ENCODE measurements at places on chromosomes 6 and 20.

- no peak for DNase-seq
These were observed 19.4 kb downstream of the PTPRK start for GRCh38 chr6:128500749-128501600.

DNA sequence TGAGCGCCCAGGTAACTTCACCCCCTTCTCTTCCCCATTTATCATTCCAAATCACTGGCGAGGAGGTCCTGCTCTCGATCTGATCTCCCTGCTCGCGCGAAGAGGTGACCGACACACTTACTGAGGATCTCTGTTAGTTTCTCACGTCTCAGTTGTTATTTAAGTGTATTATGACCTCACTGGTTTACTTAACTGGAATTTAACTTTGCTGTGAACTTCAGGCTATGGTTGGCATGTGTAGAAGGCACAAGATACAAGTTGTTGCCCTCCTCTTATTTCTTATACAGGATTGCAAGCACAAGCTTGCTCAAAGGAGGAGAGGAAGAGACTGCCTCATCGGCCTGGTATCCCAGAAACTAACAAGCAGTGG, 1.2 kb downstream of the RNF217 start:
- DNase-seq: no peak

GRCh38 chr6:138030872-138031271, 76.3 kb downstream of the PERP start:
- no peak for DNase-seq

DNA sequence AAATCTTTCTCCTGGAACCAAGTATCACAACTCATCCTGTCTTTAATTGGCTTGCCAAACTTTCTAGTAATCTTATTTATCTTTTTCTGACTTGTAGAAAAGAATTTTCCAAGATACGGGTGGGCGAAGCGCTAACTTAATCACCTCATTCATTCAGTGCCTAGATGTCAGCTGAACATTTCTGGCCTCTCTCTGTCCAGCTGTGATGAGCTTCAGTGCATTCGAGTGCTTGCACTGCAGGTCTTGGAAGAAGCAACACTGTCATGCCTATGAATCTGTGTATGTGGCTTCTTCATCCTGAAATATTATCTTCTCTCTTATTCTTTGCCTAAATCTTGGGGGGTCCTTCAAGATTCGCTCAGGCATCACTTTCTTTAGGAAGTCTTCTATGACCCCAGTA, 16.3 kb upstream of the ENPP1 start:
- DNase-seq: no peak

DNA sequence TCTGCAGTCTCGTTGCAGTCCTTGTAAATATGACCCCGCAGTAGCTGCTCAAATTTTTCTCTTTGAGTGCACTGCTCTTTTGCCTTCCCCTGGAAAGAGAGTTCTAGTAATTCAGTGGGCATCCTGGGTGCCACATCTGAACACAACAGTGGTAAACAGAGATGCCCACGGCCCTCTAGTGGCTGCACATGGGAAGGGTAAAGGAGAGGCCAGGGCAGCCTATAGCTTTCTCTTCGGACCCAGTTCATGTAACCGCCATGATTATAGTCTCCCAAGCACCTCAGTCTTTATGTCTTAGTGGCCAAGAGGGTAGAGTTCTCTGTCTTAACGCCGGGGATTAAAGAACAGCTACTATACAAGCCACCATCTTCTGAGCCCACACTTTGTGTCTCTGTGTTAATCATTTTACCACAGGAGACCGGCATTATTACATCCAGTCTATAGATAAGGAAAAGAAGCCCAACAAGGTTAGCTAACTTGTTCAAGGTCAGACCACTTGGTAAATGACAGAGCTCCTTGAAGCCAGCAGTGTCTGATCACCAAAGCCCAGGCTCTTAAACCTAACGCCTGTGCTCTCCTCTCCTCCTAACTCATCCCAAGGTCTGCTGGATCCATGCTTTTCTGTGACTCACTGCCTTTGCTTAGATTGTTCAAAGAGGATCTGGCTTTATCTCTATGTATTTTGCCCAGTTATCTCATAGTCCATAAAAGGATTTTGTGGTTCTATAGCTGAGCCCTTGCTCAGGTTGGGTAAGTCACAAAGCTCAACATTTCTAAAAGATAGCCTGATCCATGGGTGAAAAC, 81.8 kb downstream of the ISM1 start:
- no peak for DNase-seq

- peak; percentile 73 for DNase-seq
These were observed 3.1 kb upstream of the CEBPB start for GRCh38 chr20:50187403-50188051.

GRCh38 chr6:46097366-46097765, 32.4 kb upstream of the ENPP4 start:
- no peak for DNase-seq

DNA sequence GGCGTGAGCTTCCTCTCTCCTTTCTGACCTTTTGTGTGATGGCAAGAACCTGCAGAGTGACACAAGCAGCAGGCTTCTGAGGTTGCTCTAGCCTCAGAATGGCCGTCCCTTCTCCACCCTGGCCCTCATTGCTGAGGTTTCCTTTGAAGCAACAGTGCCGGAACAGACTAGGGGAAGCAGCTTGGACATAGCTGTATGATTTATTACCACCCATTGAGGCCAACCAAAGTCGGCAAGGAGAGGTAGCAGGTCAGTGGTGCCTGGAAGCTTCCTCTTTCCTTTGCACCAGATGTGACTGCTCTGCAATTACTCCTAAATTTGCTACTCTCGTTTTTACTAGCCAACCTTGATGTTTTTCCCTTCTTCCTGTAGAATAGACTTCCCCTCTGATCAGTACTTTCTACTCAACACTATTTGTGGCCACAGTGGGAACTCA, 31.4 kb downstream of the PTPN1 start:
- DNase-seq: no peak

- DNase-seq: no peak
These were observed 124.5 kb downstream of the HIVEP2 start for GRCh38 chr6:142820338-142821051.

GRCh38 chr20:59923514-59923913, 9.9 kb downstream of the SYCP2 start:
- no peak for DNase-seq

- no peak for DNase-seq
These were observed 19.1 kb downstream of the TRAF3IP2 start for GRCh38 chr6:111586554-111586953.

DNA sequence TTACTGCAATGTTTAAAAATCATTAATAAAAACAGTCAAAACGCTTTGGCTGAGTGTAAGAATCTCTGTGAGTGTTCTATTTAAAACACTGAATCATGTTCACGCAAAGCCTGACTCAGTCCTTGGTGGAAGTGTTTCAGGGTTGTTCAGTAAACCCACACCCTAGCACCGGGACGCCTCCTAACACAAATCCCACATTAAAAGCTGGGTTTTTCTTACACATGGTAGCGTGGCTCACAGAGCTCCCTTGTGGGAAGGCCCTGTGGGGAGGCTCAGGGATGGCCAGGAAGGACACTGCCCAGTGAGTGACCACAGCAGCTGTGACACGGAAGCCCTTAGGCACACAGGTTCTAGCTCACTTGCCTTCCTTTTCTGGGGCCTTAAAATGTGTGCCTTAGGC, 80.2 kb downstream of the GMPR start:
- DNase-seq: no peak

DNA sequence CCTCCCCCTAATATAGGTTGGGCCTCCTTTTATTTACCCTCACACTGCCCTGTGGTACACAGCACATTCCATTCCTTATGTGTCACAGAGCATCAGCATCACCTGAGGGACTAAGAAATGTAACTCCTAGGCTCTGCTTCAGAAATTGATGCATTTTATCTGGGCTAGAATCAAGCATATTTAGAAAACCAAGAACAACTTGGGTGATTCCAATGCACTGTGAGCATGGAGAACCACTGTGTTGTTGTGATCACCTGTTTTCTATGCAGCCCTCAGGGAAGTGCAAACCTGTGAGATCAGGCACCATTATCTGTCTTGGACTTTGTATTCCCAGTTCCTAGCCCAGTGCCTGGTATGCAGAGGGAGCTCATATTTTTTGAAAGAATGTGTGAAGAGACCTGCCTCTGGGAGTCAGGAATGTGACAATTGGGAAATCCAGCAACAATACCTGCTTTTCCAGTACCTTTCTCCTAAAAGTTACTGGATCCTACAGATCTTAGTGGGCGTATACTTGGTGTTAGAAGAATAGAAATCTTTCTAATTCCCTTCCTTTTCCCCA, 7.0 kb downstream of the KAT14 start:
- DNase-seq: no peak

GRCh38 chr6:143766185-143766553, 77.0 kb upstream of the LTV1 start:
- DNase-seq: no peak

DNA sequence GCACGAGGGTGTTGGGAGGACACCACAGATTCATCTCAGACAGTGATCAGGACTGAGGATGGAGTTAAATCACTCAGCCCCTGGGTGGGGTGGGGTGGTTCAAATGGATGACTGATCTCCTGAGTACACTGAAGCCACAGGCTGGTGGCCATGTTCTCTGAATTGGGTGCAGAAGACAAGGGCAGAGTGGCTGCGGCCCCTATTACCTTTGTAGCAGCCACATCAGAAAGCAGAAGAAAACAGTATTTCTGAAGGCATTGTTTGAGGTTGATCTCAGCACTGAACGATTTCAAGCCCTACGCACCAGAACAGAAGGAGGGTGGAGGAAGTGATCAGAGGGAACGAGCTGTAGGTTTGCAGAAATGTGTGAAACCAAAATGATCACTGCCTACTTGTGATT, 71.6 kb downstream of the SH3BGRL2 start:
- DNase-seq: no peak

- DNase-seq: peak; percentile 51
These were observed 698 bp downstream of the FAM210B start for GRCh38 chr20:56359212-56360132.

DNA sequence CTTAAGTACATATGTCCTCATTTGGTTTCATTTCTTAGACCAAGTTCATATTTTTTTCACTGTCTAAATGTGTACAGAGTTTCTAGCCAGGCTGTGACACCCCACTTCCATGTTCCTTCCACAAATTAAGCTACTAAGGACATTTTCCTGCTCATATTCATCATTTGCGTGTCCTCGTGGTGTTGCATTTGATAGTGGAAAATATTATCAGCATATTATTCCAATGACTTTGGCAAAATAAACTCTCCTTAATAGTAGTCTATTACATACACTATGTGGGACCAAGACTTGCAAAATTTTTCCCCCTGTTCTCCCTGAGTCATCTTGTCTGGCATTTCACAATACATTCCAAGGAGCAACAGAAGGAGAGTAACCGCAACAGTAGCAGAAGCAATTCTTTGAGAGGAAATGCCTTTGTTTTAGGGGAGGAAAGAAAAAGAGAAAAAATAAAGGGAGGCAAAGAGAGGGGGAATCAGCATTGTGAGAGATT, 599.2 kb downstream of the COL12A1 start:
- no peak for DNase-seq

- no peak for DNase-seq
These were observed 475 bp downstream of the OR2B6 start for GRCh38 chr6:27957516-27957915.

GRCh38 chr20:2084703-2085102, 16.9 kb upstream of the STK35 start:
- DNase-seq: no peak

DNA sequence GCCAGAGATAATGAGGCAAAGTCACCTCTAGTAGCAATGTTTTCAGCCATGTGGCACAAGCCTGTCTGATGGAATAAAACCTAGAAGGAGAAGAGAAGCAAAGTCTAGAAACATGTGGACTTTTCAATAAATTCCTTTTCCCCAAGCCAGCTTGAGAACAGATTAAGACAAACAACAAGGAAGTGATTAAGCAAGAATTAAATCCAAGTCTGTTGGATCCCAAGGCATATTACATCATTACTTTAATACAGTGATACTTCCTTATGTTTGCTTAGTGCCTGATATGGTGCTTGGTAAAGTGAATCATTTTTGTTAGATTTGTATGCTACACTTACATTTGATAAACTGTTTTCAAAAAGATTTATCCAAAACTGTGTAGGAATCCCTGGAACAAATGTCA, 260.3 kb upstream of the FAM83B start:
- DNase-seq: no peak

- no peak for DNase-seq
These were observed 1.1 kb downstream of the HSF2 start for GRCh38 chr6:122400462-122401089.

DNA sequence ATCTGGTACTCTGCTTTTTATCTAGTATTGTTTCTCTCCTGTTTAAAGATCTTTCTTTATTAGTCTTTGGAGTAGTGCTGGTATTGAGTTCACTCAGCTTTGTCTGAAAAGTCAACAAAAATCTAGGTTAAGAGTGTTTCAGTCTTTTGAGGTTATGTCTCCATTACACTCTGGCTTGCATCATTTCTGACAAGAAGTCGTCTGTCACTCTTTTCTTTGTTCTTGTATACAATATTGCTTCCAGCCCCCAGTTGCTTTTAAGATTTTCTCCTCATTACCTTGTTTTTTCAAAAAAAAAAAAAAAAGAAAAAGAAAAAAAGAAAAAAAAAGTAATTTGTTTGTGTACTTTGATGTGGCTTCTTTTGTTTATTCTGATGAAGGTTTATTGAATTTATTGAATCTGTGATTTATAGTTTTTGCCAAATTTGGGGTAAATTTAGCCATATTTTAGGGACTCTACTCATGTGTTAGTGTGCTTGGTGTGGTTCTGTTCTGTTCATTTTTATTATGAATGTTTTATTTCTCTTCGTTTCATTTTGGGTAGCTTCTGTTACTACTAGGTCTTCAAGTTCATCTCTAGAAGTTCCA, 408.9 kb downstream of the CDKAL1 start:
- DNase-seq: no peak

GRCh38 chr6:112311950-112312547, 35.1 kb upstream of the RFPL4B start:
- no peak for DNase-seq

DNA sequence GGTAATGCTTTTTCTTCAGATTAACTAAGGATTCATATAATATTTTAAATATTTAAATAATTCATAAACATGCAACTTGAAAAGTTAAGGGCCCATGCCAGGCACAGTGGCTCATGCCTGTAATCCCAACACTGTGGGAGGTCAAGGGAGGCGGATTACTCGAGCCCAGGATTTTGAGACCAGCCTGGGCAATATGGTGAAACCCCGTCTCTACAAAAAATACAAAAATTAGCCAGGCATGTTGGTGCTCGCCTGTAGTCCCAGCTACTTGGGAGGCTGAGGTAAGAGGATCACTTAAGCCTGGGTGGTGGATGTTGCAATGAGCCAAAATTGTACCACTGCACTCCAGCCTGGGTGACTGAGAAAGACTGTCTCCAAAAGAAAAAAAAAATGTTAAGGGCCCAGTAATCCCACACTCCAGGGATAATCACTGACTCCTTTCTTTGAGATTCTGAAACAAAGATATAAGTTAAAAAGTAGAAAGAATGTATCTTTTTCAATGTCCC, 7.9 kb upstream of the RIN2 start:
- DNase-seq: no peak
